ENCODE measurements at places on chromosomes 2 and 18.

- no peak for DNase-seq
Measured at GRCh38 chr2:111106706-111107105, 14.0 kb upstream of the BCL2L11 start.

GRCh38 chr2:189900726-189901125 lies 116.5 kb downstream of the PMS1 start:
- DNase-seq, result no peak

GRCh38 chr2:203501873-203502272 lies 33.2 kb downstream of the RAPH1 start:
- no peak for DNase-seq

GRCh38 chr2:31222071-31222470 lies 4.8 kb upstream of the CAPN14 start:
- DNase-seq, result no peak

DNA sequence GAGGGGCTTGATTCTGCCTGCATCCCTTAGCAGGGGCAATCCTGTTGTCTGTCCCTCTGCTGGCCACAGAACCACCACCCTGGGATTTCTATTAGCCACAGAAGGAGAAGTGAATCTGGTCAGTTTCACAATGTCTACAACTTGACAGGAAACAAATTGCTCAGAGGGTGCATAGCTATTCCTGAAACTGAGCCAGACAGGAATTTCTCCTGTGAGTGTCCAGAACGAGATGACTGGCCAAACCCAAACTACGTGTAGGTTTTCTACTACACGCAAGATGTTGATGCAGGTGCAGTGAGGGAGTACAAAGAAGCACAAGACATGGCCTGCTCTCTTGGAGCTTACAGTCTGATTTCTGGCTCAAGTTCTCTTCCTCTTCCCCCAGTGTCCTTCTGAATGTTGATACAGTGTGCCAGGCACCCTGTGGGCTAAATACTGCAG lies 201.9 kb downstream of the CLIP4 start:
- DNase-seq, result no peak

- no peak for DNase-seq
Measured at GRCh38 chr2:238655198-238655860, 192.6 kb upstream of the TWIST2 start.

DNA sequence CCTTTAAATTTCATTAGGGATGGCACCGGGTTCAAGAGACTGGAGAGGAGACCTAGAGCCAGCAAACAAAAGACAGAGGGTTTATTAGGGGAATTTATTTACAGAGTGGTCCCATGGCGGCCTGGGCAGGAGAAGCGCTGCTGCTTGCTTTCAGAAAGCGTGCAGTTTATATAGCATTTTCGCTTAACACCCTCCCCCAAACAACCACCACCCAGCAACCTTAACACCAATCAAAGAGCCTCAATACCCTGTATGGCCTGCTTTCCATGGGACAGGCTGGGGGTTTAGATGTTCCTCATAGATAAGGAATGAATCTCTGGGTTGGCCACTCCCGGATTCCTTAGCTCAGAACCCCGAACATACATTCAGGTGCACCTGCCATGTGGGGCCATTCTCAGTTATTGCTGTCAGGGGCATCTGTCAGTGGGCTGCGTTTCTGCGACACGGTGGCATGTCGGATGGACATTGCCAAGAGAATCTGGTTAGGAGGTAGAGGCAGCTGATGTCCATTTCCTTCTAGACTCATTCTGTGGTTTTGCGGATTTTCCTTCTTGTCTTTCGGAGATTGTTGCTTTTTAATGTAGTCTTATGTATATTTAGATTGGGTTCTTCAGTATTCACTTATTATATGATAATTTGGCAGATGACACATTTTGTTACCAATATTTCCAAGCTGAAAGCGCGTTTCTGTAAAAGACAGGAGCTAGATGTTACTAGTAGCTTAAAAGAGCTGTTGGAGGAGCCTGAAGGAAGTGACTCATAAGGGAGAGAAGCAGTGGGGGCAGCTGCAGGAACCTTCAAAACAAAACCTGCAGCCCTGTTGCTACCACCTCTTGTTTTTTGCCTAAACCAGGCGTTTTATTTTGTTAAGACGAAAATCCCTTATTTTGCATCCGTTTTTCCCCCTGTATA lies 7.2 kb downstream of the AGAP1 start:
- DNase-seq, result no peak

- no peak for DNase-seq
Measured at GRCh38 chr2:16817305-16818202, 151.9 kb upstream of the CYRIA start.

GRCh38 chr18:36086186-36086585 lies 18.8 kb upstream of the RPRD1A start:
- no peak for DNase-seq

- no peak for DNase-seq
Measured at GRCh38 chr2:165827016-165827920, 33.2 kb upstream of the GALNT3 start.

GRCh38 chr2:6623746-6624145 lies 242.0 kb downstream of the CMPK2 start:
- no peak for DNase-seq

DNA sequence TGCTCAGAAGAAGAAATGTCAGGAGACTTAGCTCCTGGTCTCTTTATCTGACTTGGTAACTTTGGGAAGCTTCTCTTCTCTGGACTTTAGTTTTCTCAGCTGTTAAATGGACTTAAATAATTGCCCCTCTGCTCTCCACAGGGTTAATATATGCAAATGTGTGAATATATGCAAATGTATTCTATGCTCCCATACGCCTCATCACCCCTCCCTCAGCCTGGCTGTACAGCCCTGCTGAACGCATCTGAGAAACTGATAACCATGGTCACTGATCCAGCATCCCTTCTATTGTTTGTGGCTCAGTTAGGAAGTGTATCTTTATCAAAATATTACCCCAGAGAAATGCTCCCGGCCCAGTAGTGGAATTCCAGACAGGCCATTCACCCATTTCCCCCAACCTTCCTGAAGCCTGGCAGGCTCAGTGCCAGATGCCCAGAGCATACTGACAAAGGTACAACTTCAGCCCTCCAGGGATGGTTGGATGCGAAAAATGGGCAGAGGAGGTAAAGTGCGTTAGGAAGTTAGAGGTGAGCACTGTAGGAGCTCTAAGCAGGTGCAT lies 103.4 kb downstream of the DYSF start:
- DNase-seq, result no peak

- no peak for DNase-seq
Measured at GRCh38 chr2:46431481-46432235, 47.7 kb upstream of the TMEM247 start.

DNA sequence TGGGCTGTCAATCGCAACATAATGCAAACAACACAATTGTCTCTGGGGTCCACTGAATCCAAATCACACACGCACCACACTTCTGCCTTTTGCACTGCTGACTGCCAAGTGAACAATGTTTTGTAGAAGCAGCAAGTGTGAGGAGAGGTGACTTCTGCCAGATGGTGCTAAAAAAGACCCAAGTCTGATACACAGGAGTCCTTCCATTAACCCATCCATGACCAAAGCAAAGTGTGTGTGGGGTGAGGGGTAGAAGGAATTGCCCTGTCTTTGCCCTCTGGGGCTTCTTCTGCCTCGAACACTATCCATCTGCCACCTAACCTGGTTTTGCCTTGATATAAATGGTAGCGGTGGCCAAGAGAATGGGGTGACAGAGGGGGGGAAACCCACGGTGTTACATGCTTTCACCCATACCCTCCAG lies 50.0 kb downstream of the C2orf42 start:
- no peak for DNase-seq

GRCh38 chr2:183024339-183025095 lies 13.7 kb downstream of the NCKAP1 start:
- DNase-seq, result no peak

DNA sequence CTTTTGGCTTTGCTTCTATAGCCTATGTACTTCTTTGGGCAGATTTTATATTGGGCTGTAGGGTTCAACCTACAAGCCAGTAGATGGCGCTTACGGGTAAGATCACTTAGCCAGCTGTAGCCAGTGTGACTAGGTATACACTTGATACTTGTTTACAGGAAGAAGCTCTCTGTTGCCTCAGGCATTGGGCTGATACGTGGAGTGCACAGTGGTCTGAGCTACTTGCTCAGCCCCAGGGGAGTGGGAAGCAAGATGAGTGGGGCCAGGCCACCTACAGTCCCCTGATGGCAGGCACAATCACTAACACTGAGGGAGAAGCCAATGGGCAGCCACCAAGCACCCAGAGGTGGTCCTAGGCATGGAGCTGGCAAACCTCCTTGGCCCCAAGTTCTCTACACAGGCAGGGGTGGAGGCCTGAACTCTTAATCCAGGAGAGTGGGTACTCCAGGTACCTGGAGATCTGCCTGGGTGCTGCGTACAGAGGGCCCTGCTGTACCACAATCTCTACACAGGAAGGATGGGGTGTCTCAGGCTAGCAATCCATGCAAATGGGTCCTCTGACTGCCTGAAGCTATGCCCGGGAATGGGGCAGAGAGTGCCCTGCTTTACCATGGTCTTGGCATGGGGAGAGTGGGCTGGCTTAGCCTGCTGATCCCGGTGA lies 122.2 kb downstream of the NCOA1 start:
- no peak for DNase-seq

DNA sequence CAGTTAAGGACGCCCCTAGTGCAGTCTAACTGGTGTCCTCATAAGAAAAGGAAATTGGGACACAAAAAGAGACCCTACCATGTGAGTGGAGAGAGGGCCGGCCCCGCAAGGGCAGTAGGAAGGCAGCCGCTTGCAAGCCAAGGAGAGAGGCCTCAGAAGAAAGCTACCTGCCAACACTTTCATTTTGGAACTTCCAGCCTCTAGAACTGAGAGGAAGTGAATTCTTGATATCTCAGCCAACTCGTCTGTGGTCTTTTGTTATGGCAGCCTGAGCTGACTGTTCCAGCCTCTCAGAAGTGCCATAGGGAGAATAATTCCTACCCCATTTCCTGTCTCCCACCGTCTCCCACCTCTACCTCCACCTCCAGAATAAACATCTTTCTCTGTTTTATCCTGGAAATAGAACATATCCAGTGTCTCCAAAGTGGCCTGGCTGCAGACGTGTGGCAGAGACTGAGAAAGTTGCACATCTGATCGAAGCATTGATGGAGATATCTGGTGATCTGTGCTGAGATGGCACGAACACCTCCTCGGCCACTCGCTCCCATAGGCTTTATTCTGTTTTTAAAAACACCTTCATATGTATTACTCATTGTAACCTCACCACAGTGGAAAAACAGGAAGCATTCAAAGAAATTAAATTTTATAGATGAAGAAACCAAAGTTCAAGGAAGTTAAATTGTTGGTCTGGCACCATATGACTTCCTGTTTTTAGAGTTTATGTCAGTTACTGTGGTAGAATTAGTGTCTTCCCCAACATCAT lies 39.5 kb upstream of the MARCO start:
- DNase-seq, result no peak

- DNase-seq, result no peak
Measured at GRCh38 chr2:171807119-171807518, 86.9 kb downstream of the SLC25A12 start.

- no peak for DNase-seq
Measured at GRCh38 chr2:47984041-47984440, 77.7 kb upstream of the FBXO11 start.

DNA sequence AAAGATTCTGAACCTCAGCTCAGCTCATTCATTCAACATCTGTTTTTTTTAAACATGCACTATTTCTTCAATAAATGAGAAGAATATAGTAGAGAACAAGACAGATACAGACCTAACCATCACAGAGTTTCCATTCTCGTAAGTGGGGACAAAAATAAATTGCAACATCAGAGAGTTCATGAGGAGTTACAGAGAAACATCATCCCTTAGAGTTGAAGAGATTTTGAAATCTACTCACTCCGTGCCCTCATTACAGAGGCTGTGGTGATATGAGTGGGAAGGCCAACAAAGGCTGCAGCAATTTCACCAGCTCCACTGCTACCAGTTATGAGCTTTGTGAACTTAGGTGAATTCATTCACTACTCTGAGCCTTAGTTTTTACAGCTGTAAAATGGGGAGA lies 399.3 kb downstream of the BCL11A start:
- no peak for DNase-seq

GRCh38 chr18:34050661-34051060 lies 174.1 kb downstream of the NOL4 start:
- no peak for DNase-seq

GRCh38 chr2:186771850-186772463 lies 77.0 kb downstream of the ZSWIM2 start:
- no peak for DNase-seq

DNA sequence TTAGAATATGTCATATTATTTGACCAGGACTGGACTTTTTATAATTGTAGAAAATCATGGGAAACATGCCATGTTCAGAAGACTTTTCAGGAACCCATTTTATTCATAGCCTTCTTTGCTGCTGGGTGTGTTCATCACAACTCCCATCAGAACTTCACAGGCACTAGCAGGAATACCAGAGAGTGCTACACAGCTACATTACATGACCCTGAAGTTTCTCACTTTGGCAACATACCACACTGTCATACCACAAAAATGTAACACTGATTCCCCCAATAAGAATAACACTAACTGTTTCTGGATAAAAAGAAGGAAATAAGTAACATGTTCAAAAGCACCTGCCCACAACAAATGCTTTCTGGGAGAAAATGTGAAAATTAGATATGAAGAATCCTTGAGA lies 405.4 kb downstream of the CDH2 start:
- no peak for DNase-seq

DNA sequence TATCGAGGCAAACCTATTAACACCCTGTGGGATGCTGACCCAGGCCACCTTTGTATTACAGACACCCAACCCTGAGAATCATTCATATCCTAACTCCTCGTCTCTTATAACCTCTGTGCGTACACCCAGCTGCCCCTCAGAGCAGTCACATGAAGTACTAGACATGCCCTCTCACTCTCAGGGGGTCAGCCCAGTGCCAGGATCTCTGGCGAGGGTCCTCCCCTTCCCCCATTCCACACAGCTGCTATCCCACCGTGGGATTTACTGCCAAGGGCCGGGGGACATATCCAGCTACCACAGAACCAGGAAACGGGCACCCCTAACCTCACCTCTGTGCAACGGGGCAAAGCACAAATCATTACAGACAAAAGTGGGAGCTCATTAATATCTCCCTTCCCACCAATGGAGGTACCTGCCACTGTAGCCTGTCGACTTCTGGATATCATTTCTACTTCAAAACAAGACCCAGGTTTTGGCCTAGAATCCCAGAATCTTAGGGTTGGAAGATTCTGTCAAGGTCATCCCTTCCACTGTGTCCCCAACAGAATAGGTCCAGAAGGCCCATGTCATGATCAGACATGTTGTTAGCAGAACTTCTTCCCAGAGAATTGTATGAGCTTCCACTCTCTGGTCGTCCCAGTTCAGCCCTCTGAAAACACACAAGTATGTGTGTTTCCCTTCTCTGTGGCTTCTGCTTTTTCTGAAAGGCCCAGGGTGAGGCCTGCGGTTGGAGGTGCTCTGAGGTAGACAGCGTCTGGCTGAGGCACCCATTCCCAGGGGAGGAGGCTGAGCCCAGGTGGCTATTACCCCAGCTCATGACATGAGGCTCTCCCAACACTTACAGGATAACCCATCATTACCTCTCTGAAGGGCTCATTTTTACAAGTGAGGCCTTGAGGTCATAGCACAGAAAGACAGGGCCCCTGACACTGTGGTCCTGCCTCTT lies 1.7 kb downstream of the TMBIM1 start:
- peak; percentile 27 for DNase-seq

GRCh38 chr2:188786368-188786841 lies 187.8 kb upstream of the COL3A1 start:
- no peak for DNase-seq

- no peak for DNase-seq
Measured at GRCh38 chr2:232393556-232393955, 13.1 kb upstream of the ALPG start.
